Activated CD4-positive, alpha-beta T cell treated with anti-CD3 and anti-CD28 coated beads, Interleukin-2, Interleukin-4, amounts not matched to agents 100 ng/mL and 50 ng/mL, durations not matched to agents 16 hours and 8 hours (primary cell): ENCODE measurements at places on chromosomes 1 and 21.

GRCh38 chr1:146036241-146036964, 14.9 kb upstream of the HJV start:
- DNase-seq, result no peak

GRCh38 chr1:212528501-212528900, 80.1 kb upstream of the ATF3 start:
- DNase-seq, result no peak

- no peak for DNase-seq
These were observed 27.4 kb downstream of the RSPH1 start for GRCh38 chr21:42468491-42469131.

GRCh38 chr1:153932156-153933131, 9.7 kb upstream of the GATAD2B start:
- no peak for DNase-seq

- no peak for DNase-seq
These were observed 422.5 kb upstream of the VAMP3 start for GRCh38 chr1:7348580-7348979.

DNA sequence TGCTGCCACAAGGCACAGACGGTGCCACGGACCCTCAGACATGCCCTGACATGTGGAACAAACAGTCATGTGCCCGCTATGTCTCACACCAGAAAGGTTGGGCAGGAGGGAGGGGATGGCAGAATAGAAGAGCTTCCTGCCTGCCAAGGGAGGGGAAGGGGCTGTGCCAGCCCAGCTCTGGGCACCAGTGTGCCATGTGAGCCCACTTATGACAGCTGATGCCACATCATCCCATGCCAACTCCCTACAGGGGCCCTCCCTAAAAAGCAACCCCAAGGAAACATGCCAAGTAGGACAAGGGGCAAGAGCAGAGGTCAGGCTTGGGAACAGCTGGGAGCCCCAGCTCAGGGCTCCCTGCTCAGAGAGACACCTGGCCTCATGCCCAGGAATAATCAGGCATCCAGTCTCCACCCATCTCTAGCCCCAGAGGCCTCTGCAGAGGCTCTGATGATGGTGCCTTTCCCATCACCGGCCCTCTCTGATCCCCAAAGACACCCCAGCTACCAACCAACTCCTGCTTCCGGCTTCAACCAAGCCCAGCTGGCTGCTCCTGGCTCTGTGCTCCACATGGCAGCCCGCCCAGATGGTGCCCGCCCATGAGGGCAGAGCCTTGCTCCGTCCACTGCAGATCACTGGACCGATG, 10.3 kb downstream of the ADGRB2 start:
- DNase-seq, result no peak
